ENCODE measurements at places on chromosomes 6 and 20.

DNA sequence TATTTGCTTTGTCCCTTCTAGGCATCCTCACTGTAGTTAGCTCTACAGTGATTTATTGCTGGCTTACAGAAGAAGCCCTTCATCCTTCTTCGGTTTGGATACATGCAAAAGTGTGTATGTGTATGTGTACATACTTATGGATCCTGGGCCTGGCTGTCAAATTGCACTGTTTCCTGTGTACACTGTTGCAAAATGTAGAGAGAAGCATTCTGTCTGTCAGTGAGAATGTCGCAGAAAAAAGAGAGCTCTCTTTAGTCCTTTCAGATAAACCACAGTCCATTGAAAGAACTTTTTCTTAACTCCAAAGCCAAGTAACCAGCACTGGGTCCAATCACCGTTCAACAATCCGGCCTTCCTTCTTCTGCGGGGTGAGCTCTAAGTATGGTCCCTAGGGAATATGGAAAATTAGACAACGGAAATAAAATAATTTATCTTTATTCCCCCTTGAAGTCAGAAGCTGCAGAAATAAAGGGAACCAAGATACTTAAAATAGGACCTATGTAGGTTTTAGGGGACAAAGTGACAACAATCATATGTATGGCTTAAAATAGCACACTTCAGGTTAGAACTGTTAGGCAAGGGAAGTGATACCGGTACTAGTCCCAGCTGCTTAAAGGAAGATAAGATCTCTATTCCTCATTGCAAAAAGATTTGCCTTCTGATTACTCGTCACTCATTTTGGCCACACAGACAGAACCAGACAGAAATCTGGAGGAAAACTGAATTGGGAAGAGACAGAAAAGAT is 107.0 kb downstream of the CD83 start:
- DNase-seq, result no peak

DNA sequence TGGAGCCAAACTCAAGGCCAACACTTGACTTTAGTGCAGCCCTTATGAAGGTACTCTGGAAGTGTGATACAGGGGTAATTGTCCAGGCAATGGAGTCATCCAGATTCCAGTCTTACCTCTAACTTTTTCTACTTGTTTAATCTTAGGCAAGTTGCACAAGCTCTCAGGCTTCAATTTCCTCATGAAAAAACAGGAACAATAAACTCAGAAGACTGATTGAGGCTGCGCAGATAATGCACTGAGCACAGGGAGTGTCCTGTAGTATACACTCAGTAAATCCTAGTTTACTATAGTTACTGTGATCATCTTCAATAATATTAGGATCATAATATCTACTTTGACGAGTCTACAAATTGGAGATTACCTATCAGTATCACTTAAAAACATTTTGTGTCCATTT is 127.5 kb upstream of the SMLR1 start:
- no peak for DNase-seq

GRCh38 chr6:41741625-41742490 is 5.3 kb downstream of the PGC start:
- DNase-seq, result no peak

- no peak for DNase-seq
Observed at GRCh38 chr20:3744806-3745685, 12.6 kb downstream of the HSPA12B start.

GRCh38 chr6:37011656-37012378 is 6.4 kb downstream of the FGD2 start:
- peak; percentile 66 for DNase-seq

- no peak for DNase-seq
Observed at GRCh38 chr6:147211349-147211748, 7.1 kb downstream of the STXBP5 start.

DNA sequence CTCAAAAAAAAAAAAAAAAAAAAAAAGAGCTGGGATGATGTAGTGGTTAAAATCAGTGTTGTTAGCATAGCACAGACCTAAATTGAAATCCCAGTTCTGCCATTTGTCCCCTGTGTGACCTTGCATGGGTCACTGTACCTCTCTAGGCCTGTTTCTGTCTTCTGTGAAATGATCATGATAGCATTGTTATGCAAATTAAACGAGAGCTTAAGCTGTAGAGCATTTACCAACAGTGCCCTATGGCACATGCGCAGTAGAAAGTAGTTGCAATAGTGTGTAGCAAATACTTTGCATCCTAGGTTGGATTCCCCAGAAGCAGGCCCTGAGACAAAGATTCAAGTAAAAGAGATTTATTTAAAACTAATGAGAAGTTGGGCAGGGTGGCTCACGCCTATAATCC is 7.3 kb downstream of the PSORS1C2 start:
- no peak for DNase-seq

GRCh38 chr6:163533443-163533842 is 118.9 kb downstream of the QKI start:
- DNase-seq, result peak; percentile 71

DNA sequence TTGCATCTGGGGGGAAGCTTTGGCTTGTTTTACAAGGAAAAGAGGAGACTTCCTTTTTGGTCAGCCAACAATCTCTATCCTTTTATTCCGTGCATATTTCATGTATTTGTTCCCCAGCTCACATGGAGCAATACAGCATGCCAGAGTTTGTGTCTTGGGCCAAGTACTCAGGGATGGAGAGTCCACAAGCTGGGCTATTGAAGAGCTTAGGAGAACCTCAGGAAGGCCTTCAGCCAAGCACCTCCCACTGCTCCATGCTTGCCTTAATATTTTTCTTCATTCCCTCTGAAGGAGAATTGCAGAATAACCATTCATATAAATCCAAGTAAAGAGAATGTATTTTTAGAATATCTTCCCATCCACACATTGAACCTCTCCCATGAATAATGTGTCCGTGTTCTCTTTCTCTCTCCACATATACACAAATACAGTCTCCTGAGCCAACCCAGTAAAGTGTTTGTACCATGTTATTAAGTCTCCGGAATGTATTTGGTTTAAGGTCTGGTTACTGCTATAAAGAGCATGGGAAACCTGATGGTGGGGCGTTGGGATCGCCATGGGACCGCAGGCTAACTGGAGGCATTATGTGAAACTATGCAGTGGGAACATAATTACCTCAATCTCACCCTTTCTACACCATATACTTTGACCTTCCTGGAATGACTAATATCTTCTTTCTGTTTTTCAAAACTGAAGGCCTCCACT is 3.0 kb downstream of the LAMA4 start:
- DNase-seq, result no peak

- no peak for DNase-seq
Observed at GRCh38 chr6:4929097-4929718, 74.6 kb downstream of the RPP40 start.

- no peak for DNase-seq
Observed at GRCh38 chr6:146154197-146154596, 125.3 kb downstream of the GRM1 start.

- DNase-seq, result no peak
Observed at GRCh38 chr6:69289689-69290495, 506.9 kb downstream of the LMBRD1 start.

- no peak for DNase-seq
Observed at GRCh38 chr6:43189776-43190304, 7.8 kb downstream of the CUL9 start.

DNA sequence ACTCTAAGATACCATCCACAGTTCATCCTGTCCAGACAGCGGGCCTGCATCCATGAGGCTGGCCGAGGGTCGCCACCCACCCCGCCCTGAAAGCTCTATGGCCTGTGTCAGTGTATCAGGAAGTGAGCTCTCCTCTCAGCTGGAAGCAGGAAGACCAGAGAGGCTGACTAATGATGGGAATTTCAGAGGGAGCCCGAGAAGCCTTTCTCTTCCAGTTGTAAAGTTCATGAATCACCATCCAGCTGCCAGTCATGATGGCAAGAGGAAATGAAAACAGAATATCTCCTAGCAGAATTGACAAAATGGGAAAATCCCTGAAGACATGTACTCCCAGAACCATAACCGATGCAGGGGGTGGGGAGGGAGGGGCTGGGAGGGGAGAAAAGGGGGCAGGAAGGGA is 109.6 kb upstream of the RPS6KA2 start:
- peak; percentile 42 for DNase-seq

DNA sequence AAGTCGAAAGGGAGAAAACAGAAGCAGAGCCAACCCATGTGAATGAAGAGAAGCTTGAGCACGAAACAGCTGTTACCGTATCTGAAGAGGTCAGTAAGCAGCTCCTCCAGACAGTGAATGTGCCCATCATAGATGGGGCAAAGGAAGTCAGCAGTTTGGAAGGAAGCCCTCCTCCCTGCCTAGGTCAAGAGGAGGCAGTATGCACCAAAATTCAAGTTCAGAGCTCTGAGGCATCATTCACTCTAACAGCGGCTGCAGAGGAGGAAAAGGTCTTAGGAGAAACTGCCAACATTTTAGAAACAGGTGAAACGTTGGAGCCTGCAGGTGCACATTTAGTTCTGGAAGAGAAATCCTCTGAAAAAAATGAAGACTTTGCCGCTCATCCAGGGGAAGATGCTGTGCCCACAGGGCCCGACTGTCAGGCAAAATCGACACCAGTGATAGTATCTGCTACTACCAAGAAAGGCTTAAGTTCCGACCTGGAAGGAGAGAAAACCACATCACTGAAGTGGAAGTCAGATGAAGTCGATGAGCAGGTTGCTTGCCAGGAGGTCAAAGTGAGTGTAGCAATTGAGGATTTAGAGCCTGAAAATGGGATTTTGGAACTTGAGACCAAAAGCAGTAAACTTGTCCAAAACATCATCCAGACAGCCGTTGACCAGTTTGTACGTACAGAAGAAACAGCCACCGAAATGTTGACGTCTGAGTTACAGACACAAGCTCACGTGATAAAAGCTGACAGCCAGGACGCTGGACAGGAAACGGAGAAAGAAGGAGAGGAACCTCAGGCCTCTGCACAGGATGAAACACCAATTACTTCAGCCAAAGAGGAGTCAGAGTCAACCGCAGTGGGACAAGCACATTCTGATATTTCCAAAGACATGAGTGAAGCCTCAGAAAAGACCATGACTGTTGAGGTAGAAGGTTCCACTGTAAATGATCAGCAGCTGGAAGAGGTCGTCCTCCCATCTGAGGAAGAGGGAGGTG is 38.7 kb downstream of the ZBTB2 start:
- DNase-seq, result no peak

GRCh38 chr6:91243436-91243835 is 656.6 kb upstream of the MAP3K7 start:
- DNase-seq, result no peak

GRCh38 chr20:9099372-9099771 is 30.5 kb downstream of the PLCB4 start:
- no peak for DNase-seq

DNA sequence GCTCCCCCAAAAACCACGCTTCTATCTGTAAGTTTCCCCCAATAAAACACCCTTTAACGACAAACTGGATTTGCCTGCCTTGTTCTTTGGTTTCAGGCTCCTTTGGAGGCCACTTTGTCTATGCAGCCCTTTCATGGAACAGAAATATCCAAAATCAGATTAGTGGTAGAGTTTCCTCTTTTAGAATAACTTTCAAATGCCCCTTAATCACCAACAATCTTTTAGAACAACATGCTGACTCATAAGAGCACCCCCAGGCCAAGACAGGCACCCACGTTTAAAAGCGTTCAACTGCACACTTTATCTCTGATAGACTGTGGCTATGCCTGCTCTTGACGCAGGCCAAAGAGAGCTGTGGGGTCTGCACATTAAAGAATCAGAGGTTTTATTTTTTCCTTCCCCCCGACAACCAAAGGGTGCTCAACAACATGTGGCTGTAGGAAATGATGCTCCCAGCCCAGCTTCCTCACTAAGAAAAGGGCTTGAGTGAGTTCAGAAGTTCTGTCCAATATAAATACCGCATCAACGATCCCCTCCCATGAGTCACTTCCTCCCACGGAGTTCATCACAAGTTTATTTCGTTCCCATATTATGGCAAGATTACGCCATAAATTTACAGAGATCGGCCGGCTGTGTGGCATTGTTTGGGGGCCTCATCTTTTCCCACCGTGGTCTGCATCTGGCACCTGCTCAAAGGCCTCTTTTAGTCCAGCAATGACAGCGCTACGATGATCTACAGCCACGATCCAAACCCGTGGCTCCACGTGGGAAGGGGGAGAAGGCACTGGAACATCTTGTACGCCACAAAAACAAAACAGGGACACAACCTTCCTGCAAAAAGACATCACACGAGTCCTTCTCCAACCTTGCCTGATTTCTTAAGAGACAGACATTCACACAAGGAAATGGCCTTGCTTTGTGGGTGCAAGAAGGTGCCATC is 88.8 kb upstream of the NFATC2 start:
- peak; percentile 91 for DNase-seq

DNA sequence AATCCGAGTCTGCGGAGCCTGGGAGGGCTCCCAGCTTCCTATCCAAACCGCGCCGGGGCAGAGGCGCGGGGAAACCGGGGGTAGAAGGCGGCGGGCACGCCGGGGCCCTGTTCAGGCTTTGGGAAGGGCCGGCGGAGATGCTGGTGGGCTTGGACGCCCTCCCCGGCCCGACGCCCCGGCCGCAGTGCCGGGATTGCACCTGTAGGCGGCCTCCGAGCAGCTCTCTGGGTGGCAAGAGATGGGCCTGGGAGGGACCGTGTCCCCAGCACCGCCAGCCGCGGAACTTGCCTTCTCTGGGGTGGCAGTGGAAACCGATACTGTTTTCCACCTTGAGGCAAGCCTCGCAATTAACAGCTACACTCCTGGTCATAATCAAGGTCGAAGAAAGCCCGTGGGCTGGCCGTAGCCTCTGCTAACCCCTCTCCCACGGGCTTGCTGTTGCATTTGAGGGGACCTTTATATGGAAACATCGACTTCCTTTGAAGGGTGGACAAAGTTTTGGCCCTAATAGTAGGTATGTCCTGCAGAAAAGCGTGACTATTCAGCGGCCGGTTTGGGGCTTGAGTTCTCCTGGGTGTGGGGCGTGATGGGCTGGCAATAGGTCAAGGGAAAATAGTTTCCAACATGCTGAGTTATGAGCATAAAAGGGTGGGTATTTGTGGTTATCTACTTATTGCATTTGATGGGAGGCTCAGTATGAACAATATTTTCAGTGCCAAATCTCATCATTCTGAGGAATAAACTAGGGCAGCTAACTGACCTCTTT is 1.1 kb upstream of the JAG1 start:
- no peak for DNase-seq

GRCh38 chr6:134307870-134308269 is 10.0 kb downstream of the SGK1 start:
- no peak for DNase-seq

DNA sequence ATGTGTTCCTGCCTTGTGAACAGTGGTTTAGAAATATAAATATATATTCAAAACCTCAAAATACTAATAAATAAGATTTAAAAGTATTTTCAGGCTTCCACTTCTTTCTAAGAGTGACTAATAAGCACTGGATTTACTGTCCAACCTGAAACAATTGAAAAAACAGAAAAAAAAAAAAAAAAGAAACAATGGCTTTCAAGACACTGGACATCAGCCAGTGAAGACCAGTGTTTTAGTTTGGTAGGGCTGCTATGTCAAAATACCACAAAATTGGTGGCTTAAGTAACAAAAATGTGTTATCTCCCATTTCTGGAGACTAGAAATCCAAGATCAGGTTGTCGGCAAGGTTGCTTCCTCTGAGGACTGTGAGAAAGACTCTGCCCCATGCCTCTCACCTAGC is 101.4 kb upstream of the PDE7B start:
- DNase-seq, result no peak

- DNase-seq, result no peak
Observed at GRCh38 chr6:34067814-34068213, 78.1 kb downstream of the GRM4 start.

Data from AG09309 (cell line).